Neural crest cell (in vitro differentiated cells): ENCODE measurements at places on chromosomes 1 and 21. TPM values are rescaled to one million over a fixed set of nuclear protein-coding genes. Genes with fewer than 3 reads are reported as not detected.

DNA sequence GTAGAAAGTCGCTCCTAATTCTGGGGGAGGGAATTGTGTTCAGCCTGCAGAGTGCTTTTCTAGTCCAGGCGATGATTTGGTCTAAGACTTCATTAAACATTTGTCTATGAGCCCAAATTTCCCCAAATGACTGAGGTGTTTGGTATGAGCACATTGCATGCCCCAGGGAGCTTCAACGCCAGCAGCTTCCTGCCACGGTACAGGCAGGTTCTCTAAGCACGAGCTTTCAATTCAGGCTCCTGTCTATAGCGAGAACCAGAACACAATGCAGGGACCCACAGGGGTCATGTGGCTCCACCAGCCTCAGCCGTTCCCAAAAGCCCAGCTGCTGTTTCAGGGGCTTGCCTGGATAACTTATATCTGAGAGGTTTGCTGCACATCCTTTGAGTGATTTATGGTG lies 34.1 kb upstream of the H6PD start:
- DNase-seq, result no peak
- H3K36me3 ChIP-seq, result no peaks in the 10 kb centered on the region
- peaks cover 34% of the 10 kb centered on the region for H3K4me1 ChIP-seq
- H3K4me3 ChIP-seq, result no peak overlapping the region
- no peak overlapping the region for H3K27ac ChIP-seq
- peaks cover 94% of the 10 kb centered on the region for H3K27me3 ChIP-seq

DNA sequence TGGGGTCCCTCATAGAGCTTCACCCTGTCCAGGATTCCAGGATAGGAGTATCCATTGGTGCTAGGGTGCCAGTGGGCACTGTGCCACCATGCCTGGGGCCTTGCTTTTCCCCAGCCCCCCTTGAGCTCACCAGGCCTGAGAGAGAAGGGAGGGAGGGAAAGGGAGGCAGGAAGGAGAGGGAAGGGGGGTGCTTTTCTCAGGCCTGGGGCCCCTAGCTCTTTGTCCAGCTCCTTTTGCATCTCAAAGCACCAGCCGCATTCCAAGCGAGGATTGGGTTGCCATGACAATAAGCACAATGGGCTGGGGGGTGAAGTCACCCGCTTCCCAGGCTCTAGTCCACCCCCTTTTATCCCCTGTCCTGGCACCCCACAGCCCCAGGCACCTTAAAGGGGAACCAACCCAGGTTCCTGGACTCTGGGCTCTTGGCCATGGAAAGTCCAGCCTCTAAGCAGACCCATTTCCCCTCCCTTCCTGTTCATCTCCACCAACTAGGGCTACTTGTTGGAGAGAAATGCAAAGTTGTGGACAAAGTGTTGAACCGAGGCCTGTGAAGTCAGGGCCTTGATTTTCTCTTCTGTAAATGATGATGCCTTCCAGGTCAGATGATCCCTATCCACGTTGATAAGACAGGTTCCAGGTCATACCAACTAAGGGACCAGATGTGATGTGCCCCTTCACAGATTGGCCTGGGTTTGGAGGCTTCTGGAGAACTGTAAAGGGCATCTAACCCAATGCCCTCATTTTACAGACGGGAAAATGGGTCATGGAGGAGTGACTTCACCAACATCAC lies 11.4 kb downstream of the THBS3 start:
- peak overlapping the region; percentile 96 for H3K4me3 ChIP-seq
- peak; percentile 50 for DNase-seq
- peaks cover 5% of the 10 kb centered on the region for H3K27me3 ChIP-seq

The ZNF684 gene
- 6.4 and 7.9 TPM in 2 replicates for total RNA-seq

DNA sequence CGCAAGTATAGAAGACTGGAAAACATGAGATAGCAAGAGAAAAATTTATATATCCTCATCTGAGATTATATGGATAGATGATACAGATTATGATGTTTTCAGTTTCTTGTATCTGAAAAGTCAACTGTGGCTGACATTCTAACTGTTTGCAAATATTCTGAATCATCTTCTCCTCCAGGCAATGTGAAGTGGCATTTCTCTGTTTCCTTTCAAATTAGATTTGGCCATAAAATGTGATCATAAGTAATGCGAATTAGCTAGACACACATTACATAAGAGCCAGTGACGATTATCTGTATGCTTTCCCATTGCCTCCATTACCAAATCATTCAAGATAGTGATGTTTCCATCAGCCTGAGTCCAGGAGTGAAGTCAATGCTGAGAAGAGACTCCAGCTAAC lies 265.2 kb downstream of the BRINP3 start:
- no peaks in the 10 kb centered on the region for H3K27me3 ChIP-seq
- H3K4me1 ChIP-seq, result no peaks in the 10 kb centered on the region
- no peak overlapping the region for H3K27ac ChIP-seq
- H3K36me3 ChIP-seq, result no peaks in the 10 kb centered on the region
- H3K4me3 ChIP-seq, result no peak overlapping the region

DNA sequence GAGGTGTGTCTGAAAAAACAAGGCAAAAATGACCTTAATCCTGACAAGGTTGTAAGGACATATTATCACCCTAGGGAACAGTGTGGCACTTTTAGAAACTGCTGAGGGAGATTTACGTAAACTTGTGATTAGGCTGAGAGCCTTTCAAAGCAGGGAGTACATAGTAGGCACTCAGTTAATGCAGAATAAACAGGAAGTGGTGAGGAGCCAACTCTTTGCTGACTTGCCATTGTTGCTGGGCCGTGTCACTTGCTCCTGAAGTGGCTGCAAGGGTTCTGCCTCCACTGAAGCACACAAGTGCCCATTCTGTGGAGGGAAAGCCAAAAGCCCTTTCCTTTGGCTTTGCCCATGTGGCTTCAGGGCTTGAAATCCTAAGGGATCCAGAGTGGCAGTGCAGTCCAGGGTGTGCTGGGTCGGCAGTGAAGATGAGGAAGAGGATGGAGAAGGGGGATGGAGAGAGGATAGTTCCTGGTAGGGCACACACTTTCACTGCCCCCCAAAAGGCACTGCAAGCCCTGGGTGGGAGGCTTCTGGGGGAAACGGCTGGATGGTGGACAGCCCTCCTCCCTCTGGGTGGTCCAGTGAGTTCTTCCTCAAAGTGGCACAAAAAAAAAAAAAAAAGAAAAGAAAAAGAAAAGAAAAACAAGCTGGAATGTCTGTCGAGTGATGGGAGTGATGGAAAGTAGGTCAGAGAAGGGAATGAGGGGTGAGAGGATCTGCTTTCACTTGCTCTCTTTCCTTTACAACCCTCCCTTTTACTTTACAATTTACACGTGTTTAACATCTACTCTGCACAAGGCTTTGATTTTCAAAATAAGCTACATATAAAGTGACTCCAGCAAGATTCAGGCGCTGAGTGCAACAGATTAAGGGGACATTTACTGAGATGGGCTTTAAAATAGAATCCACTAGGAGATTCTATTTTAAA lies 13.7 kb upstream of the RHEX start:
- H3K4me1 ChIP-seq, result peaks cover 29% of the 10 kb centered on the region
- no peak overlapping the region for H3K4me3 ChIP-seq
- no peaks in the 10 kb centered on the region for H3K36me3 ChIP-seq
